Stimulated activated CD8-positive, alpha-beta memory T cell treated with anti-CD3 and anti-CD28 coated beads, Interleukin-2, amount 100 ng/mL, for 1 hour (primary cell): ENCODE measurements at places on chromosomes 6 and 20.

- no peak for DNase-seq
These were observed 138.8 kb upstream of the JARID2 start for GRCh38 chr6:15106958-15107643.

GRCh38 chr20:32495949-32496348 lies 89.2 kb downstream of the NOL4L start:
- no peak for DNase-seq

- no peak for DNase-seq
These were observed 37.6 kb upstream of the SPDEF start for GRCh38 chr6:34593701-34594100.

- DNase-seq = no peak
These were observed 266.7 kb downstream of the CDH26 start for GRCh38 chr20:60224914-60225313.

GRCh38 chr6:74993136-74993535 lies 212.7 kb downstream of the COL12A1 start:
- DNase-seq = no peak

DNA sequence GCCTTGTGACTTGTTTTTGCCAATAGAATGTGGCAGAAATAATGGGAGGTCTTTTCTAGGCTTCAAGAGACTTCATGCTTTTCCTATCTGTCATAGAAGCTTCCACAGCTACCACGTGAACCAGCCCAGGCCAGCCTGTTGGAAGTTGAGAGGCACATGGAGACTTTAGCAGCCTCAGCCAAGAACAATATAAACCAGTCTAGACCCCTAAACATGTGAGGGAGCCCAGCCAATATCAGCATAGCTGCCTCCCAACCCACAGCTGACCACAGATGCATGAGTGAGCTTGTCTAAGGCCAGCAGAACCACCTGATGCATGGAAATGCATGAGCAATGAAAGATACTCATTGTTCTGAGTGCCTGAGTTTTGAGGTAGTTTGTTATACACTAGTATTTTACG lies 540.7 kb upstream of the BTBD3 start:
- no peak for DNase-seq

GRCh38 chr6:159979136-159979874 lies 10.4 kb downstream of the IGF2R start:
- peak; percentile 46 for DNase-seq
